ENCODE measurements at places on chromosomes 12 and 14.

DNA sequence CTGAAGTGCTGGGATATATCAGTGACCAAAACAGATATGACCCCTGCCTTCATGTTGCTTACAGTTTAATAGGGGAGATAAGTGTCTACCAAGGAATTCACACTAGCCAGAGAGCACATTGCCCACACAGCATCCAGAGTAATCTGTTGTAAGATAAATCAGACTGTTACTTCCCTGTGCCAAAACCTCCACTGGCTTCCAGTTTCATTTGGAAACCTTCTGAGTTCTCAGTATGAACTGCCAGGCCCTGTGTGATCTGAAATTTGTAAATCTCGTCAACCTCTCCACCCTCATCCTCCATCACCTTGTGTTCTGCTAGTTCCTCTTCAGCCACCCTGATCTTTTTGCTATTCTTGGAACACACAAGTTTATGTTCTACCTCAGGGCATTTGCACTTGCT lies 154.7 kb downstream of the ETV6 start:
- DNase-seq: no peak

DNA sequence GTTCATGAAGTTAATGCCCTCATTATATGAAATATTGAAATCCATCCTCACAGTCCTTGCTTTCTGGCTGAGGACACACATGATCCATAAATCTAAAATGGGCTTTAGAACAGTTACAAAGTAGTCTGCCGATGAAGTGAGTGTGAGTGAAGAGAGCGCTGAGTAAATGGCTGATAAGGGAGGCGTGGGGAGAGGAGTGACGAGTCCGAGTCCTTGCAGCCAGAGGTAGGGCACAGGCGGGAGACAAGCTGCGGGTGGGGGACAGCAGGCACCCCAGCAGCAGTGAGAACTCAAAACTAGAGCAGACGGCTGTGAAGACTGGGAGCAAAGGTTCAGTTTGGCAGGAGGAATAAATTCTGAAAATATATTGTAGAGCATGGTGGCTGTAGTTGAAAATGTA lies 140.1 kb upstream of the ATP2B1 start:
- no peak for DNase-seq

GRCh38 chr12:94139816-94140215 lies 8.6 kb upstream of the PLXNC1 start:
- no peak for DNase-seq

DNA sequence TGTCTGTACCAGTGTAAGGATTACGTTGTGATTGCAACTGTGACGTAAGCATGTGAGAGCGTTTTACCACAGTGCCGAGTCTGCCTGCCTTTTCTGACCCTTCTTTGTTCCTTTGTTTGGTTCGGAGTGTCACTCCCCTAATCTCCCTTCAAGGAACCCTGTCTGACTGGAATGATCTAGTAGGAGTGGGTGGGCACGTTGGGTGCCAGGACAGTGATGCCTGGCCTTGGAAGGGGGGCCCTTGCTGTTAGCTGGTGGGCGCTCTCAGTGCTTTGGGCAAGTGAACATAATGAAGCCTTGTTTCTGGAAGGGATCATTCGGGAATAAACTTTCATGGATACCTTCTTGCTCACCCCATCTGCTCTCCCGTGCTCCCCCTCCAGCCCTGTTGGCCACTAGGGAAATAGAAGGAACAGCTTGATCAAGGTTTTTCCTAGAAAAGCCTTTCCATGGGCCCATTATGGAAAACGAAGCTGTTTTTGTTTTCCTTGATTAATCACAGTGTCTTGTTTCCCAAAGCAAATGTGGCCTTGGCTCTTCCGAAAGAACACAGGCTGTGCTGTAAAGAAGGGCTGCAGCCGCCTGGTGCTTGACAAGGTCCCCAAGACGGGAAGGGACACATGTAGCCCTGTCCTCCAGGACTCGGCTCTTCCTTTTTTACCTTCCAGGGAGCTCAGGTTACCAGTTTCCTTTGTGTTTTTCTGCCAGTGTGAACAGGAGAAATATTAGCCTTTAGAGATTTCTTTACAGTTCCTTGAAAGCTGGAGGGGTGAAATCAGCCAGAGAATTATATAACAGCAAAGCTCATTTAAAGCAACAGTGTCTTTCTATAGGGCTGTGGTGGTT lies 215.5 kb downstream of the CRADD start:
- DNase-seq: no peak

DNA sequence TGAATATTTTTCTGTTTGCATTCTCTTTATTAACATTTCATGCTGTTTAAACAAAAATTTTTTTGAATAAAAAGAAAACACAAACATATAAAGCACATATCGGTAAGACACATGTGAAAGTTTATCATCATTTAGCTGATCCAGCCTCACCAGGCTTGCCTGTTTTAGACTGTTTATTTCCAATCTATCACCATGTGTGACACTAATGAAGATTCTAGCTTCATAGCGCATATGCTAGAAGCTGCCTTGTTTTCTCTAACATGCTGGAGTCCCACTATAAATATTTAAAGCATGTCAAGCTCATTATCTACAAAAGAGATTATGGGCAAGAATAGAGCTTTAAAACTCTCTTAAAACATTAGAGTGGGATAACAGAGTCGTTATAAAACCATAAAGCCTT lies 25.4 kb upstream of the ADAMTS20 start:
- DNase-seq: no peak

GRCh38 chr14:36852981-36853691 lies 191.5 kb downstream of the PAX9 start:
- no peak for DNase-seq

DNA sequence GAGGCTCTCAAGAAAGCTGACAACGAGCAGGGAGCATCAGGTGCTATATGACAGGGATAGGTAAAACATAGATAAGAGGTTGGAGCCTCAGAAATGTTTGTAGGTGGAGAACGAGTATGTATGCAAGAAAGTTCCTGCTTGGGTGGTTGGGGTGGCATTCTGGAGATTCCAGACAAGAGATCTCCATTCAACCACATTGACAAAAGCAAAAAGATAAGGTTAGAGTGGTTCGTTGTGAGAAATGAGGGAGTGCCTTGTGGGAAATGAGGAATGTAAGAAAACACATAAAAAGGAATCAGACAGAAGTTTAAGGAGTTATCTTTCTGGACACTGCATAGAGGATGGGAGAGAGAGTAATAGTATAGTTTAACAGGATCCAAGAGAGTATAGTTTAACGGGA lies 290.3 kb downstream of the DPF3 start:
- DNase-seq: no peak

GRCh38 chr12:65306366-65307168 lies 28.1 kb downstream of the MSRB3 start:
- DNase-seq: no peak

GRCh38 chr14:103743691-103744090 lies 28.1 kb downstream of the ZFYVE21 start:
- no peak for DNase-seq

GRCh38 chr12:11553871-11554533 lies 95.5 kb upstream of the ETV6 start:
- DNase-seq: peak; percentile 8

DNA sequence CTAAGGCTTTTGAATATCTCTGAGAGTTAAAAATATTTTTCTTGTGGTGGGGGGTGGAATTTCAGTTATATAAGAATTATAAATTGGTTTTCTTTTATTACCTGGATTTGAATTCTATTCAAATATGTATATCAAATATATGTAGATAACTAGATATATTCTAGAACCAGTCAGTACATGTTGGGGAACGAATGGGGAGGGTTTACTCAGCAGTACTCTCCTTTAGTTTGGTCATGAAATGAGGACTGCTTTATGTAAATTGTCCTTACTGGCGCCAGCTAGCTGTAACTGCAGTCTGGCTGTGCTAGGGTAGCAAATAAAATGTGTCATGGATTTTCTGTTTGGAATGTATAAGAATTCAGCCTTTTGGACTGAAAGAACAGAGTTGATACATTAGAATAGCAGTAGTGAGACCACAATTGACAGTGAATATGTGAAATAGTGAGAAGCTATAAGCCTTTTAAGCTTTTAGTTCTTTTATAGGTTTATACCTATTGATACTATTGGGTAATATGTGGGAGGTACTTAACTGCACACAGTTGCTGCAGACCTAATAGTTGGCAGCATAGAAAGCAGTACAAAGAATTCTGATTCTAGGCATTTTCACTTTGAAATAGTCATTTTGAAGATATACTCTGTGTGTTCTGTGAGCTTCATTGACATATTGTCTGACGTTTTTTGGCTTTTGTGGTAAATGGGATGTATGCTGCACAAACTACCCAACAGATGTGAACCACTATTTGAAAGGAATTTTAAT lies 29.0 kb downstream of the ATF7IP start:
- DNase-seq: no peak

- no peak for DNase-seq
These were observed 49.2 kb downstream of the BRMS1L start for GRCh38 chr14:35875296-35875695.

GRCh38 chr14:99043756-99044155 lies 228.2 kb downstream of the BCL11B start:
- no peak for DNase-seq

GRCh38 chr14:97143456-97143855 lies 346.3 kb downstream of the VRK1 start:
- no peak for DNase-seq

DNA sequence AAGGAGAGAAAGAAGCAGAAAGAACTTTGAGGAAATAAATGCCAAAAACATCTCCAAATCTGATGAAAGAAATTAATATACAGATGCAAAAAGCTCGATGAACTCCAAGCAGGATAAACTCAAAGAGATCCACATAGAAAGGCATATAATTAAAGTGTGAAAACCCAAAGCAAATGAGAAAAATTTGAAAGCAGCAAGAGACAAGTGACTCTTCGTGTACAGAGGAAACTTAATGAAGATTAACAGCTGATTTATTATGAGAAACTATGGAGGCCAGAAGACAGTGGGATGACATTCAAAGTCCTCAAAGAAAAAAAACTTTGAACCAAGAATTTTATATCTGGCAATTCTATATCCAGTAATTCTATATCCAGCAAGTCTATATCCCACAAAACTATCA lies 163.0 kb upstream of the TMCC3 start:
- no peak for DNase-seq

GRCh38 chr12:132484891-132485441 lies 5.0 kb upstream of the FBRSL1 start:
- no peak for DNase-seq

DNA sequence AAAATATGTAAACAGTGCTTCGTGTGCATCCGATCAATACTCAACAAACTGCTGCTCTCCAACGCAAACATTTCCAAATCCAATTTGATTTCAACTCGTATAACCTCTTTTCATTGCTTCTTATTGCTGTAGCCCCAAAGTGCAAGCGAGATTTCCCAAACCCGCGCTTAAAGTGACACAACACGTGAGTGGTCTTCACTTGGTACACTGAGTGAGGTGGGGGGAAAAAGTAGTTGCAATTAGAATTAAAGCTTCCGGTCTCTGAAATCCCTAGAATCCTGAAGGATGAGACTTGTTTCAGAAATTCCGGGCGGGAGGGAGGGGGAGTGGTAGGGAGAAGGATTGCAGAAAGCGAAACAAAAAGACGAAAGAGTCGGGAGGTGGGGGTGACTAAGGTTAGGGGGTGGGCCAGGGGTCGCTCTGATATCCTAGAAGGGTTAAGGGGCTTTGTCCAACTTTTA lies 387.5 kb downstream of the BCAT1 start:
- DNase-seq: no peak

Data from NCI-H187 treated with DMSO at 0.1 percent for 48 hours (cell line).